ENCODE measurements at places on chromosomes 7 and 10.

- DNase-seq: no peak
Measured at GRCh38 chr10:131925011-131925649, 24.3 kb downstream of the PPP2R2D start.

- no peak for DNase-seq
Measured at GRCh38 chr7:27688056-27688455, 25.4 kb upstream of the HIBADH start.

DNA sequence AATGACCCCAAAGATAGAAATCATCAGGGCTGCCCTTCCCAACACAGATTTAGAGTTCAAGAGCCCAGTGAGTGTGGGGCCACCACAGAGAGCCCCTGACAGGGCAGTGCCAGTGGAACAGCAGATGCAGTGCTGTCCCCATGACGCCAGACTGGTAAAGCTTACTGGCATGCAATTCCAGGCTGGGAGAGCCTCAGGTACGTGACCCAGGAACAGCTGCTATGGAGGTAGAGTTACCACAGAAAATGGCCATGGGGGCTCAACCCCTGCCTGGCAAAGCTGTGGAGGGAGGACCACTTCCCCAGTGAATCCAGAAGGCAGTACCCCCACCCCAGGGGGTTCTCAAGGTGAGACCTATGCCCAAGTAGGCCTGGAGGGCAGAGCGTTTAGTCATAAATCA lies 228.5 kb downstream of the POLR1F start:
- DNase-seq: no peak

GRCh38 chr7:52482076-52482475 lies 553.4 kb upstream of the POM121L12 start:
- no peak for DNase-seq

- DNase-seq: no peak
Measured at GRCh38 chr10:91540733-91541132, 92.1 kb downstream of the PPP1R3C start.

Measured in activated CD8-positive, alpha-beta memory T cell treated with anti-CD3 and anti-CD28 coated beads for 1 hour (primary cell).